ENCODE measurements at places on chromosomes 7 and 10.

DNA sequence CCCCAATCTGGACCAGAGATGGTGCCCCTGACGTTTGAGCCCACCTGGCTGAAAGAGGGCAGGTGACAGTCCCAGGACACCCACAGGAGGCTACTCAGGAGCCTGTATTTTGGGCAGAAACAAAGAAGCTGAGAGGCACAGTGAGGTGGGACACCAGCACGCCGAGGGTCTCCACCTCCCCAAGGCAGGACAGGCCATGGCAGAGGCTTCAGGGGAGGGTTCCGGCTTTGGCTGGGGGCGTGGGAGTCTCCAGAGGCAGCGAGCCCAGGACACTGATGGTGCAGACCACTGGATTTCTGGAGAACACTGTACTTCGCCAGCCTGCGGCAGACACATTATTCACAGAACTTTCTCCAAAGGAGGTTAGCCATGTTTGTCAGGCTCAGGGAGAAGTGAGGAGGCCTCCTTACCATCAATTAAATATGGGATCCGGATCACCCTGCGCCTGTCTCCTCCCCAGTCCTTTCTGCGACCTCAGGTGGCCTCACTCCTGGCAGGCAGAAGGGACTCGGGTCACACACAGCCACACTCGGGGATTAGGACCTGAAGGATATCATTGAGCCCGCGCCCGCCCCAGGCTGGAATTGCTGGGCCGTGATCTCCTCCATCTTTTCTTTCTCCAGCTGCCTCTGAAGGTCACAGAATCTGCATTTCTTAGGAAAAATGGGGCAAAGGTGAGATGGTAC is 98.3 kb downstream of the MKI67 start:
- DNase-seq: no peak

GRCh38 chr7:155694851-155695250 is 50.4 kb downstream of the RBM33 start:
- DNase-seq: no peak

GRCh38 chr7:5470167-5470532 is 46.5 kb upstream of the TNRC18 start:
- DNase-seq: no peak

GRCh38 chr7:84981055-84981976 is 205.5 kb downstream of the SEMA3D start:
- DNase-seq: no peak

DNA sequence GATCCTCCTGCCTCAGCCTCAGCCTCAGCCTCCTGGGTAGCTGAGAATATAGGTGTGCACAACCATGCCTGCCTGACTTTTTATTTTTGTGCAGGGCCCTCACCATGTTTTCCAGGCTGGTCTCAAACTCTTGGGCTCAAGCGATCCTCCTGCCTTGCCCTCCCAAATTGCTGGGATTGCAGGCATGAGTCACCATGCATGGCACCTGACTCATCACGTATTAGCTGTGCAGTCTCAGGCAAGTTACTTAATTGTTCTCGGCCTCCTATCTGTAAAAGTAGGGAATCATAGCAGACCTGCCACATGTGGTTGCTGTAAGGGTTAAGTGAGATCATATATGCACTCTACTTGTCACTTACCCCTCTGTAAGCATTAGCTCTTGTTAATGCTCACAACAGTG is 117.2 kb downstream of the ANLN start:
- no peak for DNase-seq

- DNase-seq: no peak
Observed at GRCh38 chr7:41047789-41048191, 655.1 kb downstream of the INHBA start.

DNA sequence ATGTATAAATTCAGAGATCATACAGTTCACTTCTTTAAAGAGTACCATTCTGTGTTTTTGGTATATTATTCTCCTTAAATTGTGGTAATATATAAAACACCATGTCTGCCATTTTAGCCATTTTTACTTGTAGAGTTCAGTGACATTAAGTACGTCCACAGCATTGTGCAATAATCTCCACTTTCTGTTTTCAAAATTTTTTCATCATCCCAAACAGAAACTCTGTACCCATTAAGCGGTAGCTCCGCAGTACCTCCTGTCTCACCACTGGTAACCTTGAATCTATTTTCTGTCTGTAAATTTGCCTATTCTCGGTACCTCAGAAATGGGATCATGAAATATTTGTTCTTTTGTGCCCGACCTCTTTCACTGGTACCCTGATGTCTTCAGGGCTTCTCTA is 60.3 kb downstream of the CAMK1D start:
- no peak for DNase-seq

- DNase-seq: no peak
Observed at GRCh38 chr10:107157071-107157470, 7.4 kb downstream of the SORCS1 start.

- no peak for DNase-seq
Observed at GRCh38 chr10:133243593-133243992, 5.9 kb downstream of the VENTX start.

- no peak for DNase-seq
Observed at GRCh38 chr7:41621953-41622831, 80.7 kb downstream of the INHBA start.

DNA sequence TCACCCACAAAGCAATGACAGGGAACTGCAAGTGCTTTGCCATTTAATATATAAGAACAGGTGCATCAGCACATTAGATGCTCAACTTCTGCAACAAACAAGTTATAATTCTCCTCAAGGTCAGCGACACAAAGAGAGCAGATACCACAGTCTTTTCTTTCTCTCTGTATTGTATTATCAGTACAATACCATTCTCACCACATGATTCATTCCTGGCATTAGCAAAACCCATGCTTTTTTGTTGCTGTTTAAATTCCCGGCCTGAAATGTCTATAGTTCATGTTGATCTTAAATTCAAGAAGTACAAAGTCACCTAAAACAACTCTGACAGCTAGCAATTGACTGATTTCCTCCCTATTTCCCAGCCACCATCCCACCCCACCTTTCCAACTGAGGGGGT is 111.8 kb upstream of the FEZF1 start:
- DNase-seq: no peak

DNA sequence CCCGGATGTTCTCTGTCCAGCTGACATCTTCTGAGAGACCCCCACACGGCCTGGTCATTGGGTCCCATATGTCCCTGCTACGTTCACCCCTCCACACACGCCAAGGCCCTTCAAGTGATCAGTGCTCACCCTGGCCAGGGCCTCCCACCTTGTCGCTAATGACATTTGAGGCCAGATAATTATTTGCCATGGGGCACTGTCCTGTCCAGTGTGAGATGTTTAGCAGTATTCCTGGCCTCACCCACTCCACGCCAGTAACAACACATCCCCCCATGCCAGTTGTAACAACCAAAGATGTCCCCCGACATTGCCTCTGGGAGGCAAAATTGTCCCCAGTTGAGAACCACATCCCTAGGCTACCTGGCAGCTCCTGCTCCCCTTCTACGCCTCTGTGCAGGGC is 49.9 kb upstream of the NANOS1 start:
- DNase-seq: no peak

GRCh38 chr10:27035163-27035562 is 65.1 kb downstream of the ANKRD26 start:
- peak; percentile 8 for DNase-seq

GRCh38 chr7:100163871-100164270 is 4.5 kb downstream of the GAL3ST4 start:
- no peak for DNase-seq

- DNase-seq: no peak
Observed at GRCh38 chr7:42238709-42239366, 1.8 kb upstream of the GLI3 start.

GRCh38 chr10:29430101-29430500 is 141.2 kb downstream of the LYZL1 start:
- no peak for DNase-seq

All from activated CD4-positive, alpha-beta T cell treated with anti-CD3 and anti-CD28 coated beads, Interleukin-2, Interleukin-4, amounts not matched to agents 100 ng/mL and 50 ng/mL, durations not matched to agents 16 hours and 8 hours (primary cell).